ENCODE measurements at places on chromosomes 6 and 20.

- DNase-seq, result no peak
These were observed 50.6 kb downstream of the NUP153 start for GRCh38 chr6:17656092-17656491.

GRCh38 chr6:38016824-38017223 lies 197.3 kb downstream of the ZFAND3 start:
- DNase-seq, result no peak

DNA sequence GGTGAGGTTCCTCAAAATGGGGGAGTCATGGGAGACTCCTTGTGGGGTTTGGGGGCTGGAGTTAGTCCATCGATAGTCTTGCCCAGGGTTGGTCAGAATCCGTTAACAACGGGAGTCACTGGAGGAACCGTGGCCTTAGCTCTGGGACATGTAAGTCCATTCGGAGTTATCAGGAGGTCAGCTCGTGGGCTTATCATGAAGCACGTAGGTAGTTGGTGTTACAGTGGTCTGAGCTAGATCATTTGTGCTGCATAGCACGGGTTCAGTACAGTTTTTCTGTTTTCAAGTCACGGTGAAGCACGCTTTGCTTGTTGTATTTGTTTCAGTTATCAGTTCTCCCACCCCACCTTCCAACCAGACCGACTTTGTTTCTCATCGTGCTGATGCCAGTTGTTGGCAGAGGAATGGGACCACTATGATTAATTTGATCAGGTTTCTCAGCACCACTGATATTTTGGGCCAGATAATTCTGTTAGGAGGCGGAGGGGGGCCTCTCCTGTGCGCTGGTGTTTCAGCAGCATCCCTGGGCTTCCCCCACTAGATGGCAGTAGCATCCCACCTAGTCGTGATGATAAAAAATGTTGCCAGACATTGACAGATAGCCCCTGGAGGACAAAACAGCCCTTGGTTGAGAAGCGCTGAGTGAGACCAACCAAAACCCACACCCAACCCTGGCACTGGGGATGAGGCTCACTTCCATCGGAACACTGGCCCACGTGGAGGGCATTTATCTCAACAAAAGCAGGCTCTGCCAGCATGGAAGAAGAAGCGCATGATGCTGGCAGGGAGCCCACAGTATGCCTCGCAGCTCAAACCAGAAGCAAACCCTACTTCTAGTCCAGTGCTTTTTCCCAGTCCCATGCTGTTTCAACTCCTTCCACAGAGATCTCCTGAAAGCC lies 2.2 kb upstream of the APMAP start:
- peak; percentile 65 for DNase-seq

DNA sequence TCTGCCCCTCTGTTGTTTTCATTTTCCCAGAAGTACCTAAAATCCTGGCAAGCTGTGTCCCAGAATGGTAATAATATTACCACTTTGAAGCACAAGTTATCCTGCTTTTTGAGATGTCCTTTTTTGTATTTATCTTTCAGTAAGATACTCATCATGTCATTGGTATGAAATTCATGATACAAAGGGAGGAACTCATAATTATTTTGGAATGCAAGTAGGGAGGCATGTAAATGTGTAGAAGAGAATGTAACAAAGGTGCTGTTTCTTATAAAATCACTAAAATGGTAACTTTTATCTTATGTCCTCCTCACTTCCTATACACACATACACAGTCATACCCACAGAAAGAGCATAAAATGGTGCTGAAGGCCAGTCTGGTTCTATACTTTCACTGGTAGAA lies 109.9 kb downstream of the CD2AP start:
- DNase-seq, result no peak

GRCh38 chr6:5249451-5250122 lies 11.2 kb downstream of the LYRM4 start:
- no peak for DNase-seq

GRCh38 chr20:62407221-62407992 lies at the start of gene CABLES2:
Gene CABLES2, minus strand, starts transcription at chr20:62407285. Its CDS starts 9 bp downstream, at chr20:62407276.
- peak; percentile 76 for DNase-seq

GRCh38 chr20:19995220-19995863 lies 21.8 kb upstream of the NAA20 start:
- DNase-seq, result peak; percentile 50

- DNase-seq, result no peak
These were observed 163.2 kb downstream of the BMP7 start for GRCh38 chr20:57103146-57103800.

DNA sequence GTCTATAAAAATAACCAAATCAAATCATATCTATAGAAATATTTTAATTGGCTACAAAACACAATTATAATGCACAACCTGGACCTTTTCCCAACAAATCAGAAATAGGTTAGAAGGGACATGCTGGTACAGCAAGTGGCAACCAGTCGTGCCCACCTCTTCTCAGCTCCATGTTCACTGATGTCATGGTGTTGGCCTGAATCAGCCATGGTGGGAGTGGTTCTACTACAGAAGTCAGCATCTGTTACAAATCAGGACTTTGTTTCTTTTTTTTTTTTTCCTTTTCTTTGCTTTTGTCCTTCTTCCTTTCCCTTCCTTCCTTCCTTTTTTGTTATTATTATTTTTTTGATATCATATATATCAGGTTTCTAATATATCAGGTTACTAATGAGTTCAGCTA lies 91.2 kb downstream of the RALGAPA2 start:
- DNase-seq, result no peak

DNA sequence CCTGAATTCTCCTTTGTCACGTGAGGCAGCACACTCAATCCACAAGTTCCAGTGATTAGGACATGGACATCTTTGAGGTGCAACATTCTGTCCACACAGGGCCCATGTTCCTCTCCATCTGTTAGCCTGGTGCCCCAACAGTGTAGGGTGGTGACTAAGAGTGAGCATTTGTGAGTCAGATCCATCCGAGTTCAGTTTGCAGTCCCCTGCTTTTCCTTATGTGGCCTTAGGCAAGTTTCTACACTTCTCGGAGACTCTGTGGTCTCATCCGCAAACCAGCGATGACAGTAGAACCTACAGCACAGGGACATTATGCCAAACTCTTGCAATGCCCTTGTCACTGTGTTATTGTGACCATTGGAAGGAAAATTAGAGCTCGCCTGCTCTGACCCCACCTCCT lies 178.7 kb upstream of the CDH4 start:
- no peak for DNase-seq

- DNase-seq, result peak; percentile 72
These were observed 48.0 kb downstream of the ARMC2 start for GRCh38 chr6:108896111-108896661.

- no peak for DNase-seq
These were observed 610.4 kb downstream of the RFPL4B start for GRCh38 chr6:112957536-112957916.

DNA sequence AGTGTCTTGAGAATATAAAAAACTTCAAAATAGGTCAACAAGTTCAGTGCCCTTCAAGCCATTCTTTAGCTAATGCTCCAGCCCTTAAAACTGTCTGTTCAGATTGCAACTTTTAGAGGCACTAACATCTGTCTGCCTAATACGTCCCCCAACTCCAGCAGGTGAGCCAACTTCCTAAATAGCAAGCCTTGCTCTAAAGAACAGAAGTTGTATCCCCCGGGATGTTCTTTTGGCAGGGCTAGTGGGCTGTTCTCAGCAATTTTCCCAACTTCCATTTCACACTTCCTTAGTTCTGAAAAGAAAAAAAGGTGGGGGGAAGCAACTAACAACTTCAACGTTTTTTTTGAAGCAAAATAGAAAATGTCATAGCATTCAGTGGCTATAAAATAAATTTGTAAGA lies 290.0 kb upstream of the PTCHD4 start:
- no peak for DNase-seq

- DNase-seq, result no peak
These were observed 55.9 kb downstream of the IL22RA2 start for GRCh38 chr6:137117581-137117980.

DNA sequence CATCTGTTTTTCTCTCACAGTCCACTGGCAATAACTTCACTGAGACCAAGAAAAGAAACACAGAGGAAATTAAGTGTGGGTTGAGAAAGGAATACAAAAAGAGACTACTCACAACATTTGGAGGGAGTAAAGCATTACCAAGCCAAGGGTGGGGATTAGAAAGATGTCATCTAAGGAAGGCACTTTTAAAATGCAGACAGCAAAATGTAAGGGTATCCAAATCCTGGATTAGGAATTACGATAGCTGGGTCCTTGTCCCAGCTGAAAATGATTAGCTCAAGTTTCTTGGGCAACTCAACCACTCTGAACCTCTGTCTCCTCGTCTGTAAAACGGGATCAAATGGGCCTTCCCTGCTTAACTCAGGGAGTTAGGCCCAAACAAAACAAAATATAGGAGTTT lies 2.2 kb downstream of the LEMD2 start:
- DNase-seq, result no peak

GRCh38 chr6:99334526-99335127 lies 14.8 kb downstream of the FAXC start:
- DNase-seq, result no peak

- DNase-seq, result no peak
These were observed 176.8 kb downstream of the NFATC2 start for GRCh38 chr20:51365670-51366069.

- DNase-seq, result no peak
These were observed 21.8 kb upstream of the GMPR start for GRCh38 chr6:16216501-16217155.

GRCh38 chr6:139373928-139374356 lies 506 bp downstream of the CITED2 start:
- no peak for DNase-seq

DNA sequence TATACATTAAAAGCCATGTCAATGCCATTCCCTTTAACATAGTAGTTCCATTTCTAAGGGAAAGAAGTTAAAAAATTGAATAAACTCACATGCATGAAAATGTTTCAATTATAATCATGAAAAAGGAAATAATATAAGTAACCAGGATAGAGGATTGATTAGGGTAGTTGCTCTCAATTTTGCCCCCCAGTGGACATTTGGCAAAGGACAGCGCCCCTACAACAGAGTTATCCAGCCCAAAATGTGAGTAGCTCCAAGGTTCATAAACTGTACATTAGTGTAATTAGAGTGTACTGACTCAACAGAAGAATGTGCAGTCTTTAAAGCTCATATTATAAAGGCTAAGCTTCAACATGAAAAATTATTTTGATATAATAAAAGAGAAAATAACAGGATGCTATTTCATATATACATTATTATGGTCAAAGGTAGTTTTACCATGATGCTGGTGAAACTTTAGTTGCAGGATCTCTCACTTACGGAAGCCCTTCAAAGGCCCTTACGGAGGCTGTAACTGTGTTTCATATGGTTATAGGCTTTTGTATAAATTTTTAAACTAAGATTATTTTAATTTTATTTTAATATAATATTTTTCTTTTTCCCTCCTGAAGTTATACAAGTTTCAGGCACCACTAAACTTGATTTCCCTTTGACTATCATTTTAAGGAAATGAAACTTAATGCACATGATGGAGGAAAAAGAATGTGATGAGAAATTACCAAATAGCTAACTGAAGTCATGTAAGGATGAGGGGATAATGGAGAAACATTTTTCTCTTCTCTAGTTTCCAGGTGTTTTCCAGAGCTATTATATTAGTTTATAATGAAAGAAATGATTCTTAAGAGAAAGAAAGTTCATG lies 403.6 kb downstream of the PLCB1 start:
- DNase-seq, result peak; percentile 43

GRCh38 chr6:139940741-139941729 lies 566.6 kb upstream of the CITED2 start:
- no peak for DNase-seq

GRCh38 chr6:167401525-167402194 lies 76.8 kb downstream of the TTLL2 start:
- no peak for DNase-seq

DNA sequence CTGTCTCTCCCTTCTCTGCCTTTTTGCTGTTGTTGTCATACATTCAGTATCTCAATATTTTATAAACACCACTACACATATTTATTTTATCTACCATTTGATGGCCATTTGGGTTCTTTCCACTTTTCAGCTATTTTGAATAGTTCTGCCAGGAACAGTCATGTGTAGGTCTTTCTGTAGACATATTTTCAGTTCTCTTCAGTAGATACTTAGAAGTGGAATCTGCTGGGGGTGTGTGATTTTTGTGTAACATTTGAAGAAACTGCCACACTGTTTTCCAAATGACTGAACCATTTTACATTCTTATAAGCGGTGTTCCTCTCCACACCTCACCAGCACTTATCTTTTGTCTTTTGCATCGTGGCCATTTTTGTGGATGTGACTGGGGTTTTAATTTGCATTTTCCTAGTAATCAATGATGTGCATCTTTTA lies 197.7 kb downstream of the ARID1B start:
- no peak for DNase-seq

Measured in hematopoietic multipotent progenitor cell (in vitro differentiated cells).